ENCODE measurements at places on chromosomes 6 and 20.

DNA sequence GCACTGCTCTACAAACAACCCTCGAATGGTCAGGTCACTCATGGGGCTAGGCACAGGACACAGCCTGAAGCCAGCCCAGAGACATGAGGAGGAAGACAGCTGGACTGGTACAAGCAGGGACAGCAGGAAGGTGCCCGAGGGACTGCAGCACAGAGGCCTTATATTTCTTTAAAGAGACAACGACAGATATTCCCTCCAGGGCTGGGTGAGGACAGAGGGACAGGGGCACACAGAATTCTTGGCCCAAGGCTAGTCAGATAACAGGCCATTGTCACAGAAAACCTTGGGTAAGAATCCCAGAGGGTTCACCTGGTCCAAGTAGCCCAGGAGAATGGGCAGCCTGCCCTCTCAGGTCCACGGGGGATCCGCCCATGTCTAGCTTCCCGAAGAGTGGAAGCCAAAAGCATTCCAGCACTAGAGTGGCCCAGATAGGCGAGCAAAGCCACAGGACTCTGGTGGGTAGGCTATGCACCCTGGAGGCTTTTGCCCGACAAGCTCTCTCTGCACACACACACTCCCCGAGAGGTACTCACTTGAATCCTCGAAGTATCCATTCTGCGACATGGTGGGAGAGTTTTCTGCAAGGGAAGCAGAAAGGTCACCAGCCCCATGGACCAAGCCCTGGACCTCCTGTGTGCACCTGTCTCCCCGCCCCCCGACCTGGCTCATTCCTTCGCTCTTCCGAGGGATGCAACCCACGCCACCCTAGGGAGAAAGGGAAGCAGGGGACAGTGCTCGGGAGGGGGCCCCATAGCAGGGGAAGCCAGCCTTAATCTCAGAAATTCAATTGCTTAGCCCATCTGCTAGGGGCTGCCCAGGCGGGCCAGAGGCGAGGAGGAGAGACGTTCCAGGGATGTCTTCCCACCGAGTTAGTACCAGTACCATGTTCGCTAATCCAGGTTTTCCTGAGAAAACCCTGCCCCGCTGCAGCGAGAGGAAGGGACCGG, 1.7 kb downstream of the SLC4A11 start:
- no peak for DNase-seq

DNA sequence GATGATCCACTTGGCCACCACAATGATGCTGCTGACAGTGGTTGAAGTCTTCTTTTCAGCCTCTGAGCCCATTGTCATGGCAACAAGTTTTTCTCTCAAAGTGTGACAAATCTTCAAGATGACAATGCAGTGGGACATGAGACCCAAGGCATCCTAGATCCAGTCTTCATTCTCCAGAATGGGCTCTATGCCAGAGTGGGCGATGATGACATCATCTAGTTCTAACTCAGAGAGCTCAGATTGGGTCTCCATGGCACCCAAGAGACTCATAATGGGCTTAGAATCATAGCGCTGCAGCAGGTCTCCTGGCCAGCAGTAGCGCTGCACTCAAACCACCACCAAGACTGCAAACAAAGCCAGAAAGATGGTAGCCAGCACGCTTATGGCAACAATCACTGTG, 973.6 kb downstream of the EYS start:
- DNase-seq, result no peak

- DNase-seq, result no peak
Observed at GRCh38 chr6:7175462-7175861, 67.7 kb downstream of the RREB1 start.

DNA sequence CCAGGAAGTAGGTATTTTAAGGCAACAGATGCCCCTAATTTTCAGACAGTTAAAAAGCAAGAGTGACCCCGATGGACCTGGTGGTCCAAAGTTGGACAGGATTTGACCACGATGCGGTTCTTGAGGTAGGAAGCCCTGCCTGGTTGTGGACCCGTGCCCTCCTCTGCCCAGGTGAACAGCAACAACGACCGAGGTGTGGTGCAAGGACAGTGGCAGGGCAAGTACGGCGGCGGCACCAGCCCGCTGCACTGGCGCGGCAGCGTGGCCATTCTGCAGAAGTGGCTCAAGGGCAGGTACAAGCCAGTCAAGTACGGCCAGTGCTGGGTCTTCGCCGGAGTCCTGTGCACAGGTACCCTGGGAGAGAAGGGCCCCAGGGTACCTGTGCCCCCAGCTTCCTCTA, 18.7 kb downstream of the TGM6 start:
- no peak for DNase-seq

GRCh38 chr6:43983191-43983590, 144.1 kb downstream of the MRPL14 start:
- DNase-seq, result no peak

GRCh38 chr6:129451187-129451586, 258.8 kb downstream of the ARHGAP18 start:
- no peak for DNase-seq

DNA sequence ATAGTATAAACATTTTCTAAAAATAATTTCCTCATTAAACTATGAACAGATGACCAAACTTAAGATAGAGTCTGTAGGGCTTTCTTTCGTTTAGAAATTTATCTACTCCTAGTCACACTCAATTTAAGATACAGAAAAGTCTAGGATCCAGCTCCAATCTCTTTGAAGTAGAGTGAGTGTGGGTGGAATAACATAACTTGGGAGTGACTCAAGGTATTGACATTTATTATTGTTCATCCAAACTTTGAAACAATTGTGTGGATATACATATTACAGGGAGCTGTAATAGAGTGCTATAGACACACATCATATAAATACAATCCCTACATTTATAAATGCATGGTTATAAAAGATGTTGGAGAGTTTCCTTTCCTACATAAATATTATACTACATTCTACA, 715.2 kb upstream of the MANEA start:
- DNase-seq, result no peak

All from WERI-Rb-1 (cell line).